ENCODE measurements at places on chromosomes 3 and 15. TPM values are rescaled to one million over a fixed set of nuclear protein-coding genes. Genes with fewer than 3 reads are reported as not detected.
A peak's percentile ranks its signal among the peaks of the same experiment; 100 is the strongest.

Gene IL12A
- not detected for total RNA-seq

DNA sequence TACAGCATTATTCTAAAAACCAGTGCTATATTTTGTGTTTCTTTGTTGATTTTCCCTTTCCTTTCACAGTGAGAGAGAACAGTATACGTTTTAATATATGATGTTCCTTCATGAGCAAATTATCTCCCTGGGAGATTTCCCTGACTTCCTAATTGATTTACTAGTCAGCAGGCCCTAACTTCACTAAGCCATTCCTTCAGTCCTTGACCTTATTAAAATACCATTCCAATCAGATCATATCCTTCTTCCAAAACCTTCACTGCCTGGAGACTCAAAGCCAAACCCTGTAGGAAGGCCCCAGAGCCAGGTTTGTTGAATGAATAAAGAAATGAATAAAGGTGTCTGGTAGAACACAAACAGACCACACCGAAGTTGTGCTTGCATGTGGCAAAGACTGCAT lies 43.8 kb upstream of the ARHGEF3 start:
- DNase-seq, result no peak
- H3K27me3 ChIP-seq, result no peaks in the 10 kb centered on the region
- no peaks in the 10 kb centered on the region for H3K36me3 ChIP-seq

DNA sequence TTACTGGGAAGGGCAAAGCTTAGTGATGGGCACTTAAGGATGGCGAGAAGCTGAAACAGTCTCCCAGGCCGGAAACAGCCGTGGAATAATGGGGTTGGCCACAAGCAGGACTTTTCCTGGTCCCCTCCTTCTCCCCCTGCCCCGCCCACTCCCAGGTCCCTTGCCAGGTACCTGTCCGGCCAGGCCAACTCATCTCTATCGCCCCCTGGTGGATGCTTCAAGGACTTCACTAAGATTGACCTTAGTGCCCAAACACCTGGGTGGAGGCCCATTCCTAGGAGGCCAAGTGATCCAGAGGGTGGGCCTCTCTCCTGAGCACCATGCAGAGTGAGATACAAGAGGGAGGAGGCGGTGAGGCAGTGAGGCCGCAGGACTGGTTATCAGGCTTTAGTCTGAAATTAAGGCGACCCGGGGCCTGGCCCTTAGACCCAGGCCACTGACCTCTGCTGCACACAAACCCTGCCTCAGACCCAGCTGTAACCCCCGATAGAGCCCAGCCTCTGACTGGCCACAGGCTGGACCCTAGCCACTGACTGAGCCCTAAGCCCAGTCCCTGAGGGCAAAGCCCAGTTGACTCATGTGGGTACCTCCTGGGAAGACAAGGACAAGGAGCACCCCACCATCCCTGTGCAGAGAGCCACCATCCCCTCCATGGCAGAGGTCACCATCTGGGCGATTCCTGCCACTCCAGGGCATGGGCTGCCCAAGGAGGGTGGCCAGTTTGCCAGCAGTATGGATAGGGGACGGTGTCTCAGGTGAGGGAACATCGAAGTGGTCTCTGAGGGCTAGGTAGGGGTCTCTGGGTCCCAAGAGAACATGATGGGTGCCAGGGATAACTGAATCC lies 37.6 kb downstream of the VIPR1 start:
- no peak for DNase-seq
- H3K4me1 ChIP-seq, result no peaks in the 10 kb centered on the region
- H3K27ac ChIP-seq, result peak overlapping the region; percentile 7
- no peaks in the 10 kb centered on the region for H3K36me3 ChIP-seq
- H3K4me3 ChIP-seq, result no peak overlapping the region

DNA sequence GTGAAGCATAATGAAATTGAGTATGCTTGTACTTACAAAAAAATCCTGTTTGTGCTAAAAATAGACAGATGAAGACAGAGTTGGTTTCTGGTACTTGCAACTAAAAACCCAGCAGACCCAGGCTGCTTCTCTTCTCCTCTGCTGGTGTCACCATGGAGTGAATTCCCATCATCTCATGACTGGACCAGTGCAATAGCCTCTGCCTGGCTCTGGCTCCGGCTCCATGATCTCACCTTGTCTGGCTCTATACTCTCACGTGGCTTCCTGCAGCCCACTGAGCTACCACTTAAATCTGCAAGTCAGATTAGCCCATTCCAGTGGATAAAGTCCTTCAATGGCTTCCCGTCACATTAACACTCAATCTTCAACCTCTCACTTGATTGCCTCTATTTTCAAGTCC lies 129.2 kb upstream of the CADPS start:
- H3K27me3 ChIP-seq, result no peaks in the 10 kb centered on the region
- no peak overlapping the region for H3K27ac ChIP-seq
- DNase-seq, result no peak
- H3K36me3 ChIP-seq, result no peaks in the 10 kb centered on the region
- H3K4me3 ChIP-seq, result no peak overlapping the region

Gene FRMD4B
- total RNA-seq, result 1.2 TPM
